ENCODE measurements at places on chromosomes 16 and 17. TPM values are rescaled to one million over a fixed set of nuclear protein-coding genes. Genes with fewer than 3 reads are reported as not detected.

DNA sequence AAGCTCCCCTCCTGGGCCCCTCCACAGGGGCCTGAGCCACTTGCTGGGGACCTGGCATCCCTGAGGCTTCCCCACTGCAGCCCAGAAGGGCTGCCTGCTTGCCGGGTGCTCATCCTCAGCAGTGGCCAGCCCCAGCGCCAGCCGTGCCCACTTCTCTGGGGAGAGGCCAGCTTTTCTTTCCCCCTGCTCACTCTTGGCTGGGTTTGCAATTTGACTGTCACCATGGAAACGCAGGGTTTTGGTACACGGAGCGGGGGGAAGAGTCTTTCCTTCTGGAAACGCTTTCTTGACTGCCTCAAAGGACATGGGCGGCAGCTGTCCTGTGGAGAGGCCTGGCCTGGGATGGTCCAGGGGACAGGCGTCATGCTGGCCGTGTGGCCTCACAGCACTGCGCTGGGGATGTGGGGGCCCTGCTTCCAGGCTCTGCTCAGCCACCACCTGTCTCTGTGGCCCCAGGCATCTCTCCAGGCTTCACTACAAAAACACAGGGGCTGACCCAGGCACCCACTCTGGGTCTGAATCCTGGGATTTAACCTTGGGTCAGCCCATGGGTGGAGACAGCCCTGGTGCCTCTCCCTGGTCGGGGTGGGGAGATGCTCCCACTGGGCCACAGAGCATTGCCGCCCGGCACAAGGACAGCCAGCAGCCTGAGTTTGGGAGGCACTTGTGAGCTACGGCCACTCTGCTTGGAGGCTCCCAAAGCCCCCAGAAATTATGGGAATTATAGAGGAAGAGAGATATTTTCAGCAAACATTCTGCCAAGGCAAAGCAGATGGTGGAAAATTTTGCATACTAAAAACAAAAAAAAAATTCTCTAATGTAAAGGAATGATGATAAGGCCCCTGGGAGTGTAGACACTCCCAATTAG lies 45.9 kb upstream of the DOC2B start:
- DNase-seq, result peak; percentile 30

Gene TNFSF13
- total RNA-seq, result 161 TPM

Gene CACNG4
- total RNA-seq, result 5.1 TPM

Gene SYCE1L
- 2.6 TPM for total RNA-seq

GRCh38 chr17:31509095-31509804 lies 117.8 kb downstream of the RAB11FIP4 start:
- DNase-seq, result no peak

GRCh38 chr17:50304781-50305404 lies 30.6 kb downstream of the TMEM92 start:
- DNase-seq, result no peak

Gene CTRB1
- total RNA-seq, result not detected

- no peak for DNase-seq
These were observed 26.1 kb downstream of the TOM1L2 start for GRCh38 chr17:17946093-17946492.

Gene ZNF287
- total RNA-seq, result 5.2 TPM

DNA sequence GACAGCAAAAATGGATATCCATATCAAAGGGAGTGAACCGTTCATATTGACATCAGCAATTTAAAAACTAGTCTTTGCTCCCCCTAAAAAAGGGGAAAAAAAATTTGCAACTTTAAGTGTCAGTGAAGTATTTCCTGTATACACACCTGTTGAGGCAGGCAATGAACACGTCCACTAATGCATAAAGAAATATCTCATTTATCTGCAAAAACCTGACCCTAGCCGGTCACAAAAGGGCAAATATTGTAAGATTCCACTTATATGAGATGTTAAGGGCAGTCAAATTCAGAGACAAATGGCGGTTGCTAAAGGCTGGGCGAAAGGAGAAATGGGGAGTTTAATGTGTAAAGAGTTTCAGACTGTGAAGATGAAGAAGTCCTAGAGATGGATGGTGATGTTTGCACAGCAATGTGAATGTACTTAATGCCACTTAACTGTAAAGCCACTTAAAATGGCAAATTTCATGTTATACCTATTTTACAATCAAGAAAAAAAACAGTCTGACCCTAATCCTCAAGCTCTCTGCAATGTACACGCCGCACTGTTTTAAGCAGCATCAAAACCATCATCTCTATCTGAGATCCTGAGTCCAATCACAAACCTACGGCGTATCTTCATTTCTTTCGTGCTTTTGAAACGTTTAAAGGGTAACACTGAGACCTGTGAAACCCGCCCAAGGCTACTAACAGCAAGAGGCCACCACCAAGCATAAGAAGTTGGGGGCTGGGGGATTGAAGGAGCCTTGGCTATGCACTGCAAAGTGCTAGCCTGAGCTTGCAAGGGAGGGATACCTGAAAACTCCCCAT lies 1.1 kb downstream of the PARN start:
- DNase-seq, result no peak

GRCh38 chr17:40242774-40243173 lies 23.7 kb downstream of the WIPF2 start:
- DNase-seq, result no peak

GRCh38 chr16:4018391-4018790 lies 97.9 kb downstream of the ADCY9 start:
- no peak for DNase-seq

Gene ZC3H18
- total RNA-seq, result 49.2 TPM

GRCh38 chr17:68861602-68862001 lies 93.6 kb downstream of the ABCA8 start:
- DNase-seq, result no peak

Gene GALR2
- total RNA-seq, result not detected

DNA sequence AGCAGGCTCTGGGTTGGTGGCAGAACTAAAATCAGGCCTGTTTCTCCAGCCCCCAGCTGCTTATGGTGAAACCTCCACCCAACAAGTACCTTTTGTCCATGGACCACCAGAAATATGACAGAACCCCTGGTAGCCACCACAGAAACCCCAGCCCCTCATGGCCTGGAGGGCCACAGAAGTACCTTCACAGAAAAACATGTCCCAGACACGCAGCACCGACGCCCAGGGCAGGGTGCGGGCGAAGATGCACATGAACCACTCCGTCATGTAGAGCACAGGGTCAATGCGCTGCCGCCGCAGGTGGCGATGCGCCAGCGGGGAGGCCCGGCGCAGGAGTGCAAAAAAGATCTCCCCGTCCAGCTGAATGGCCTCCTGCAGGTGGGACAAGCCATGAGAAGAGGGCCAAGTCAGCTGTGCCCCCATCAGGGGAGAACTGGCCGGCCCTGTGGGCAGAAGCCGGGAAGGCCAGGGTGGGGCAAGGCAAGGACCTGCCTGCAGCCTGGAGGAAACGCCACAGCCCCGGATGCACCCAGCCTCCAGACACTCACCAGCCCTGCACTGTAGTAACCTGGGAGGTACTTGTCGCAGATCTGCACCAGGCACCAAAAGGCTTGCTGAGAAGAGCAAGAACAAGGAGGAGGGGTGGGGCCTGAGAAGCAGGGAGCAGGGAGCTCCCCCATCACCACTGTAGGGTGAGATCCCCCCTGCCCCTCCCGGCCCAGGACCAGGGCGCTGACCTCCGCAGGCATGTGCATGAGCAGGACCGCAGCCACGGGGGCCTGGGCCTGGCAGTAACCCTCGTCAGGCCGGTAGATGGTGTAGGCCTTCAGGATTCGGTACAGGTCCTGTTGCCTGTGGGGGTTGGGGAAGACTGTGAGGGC lies 4.1 kb upstream of the CD2BP2 start:
- DNase-seq, result no peak

Gene CDK5R1
- 1.3 TPM for total RNA-seq

DNA sequence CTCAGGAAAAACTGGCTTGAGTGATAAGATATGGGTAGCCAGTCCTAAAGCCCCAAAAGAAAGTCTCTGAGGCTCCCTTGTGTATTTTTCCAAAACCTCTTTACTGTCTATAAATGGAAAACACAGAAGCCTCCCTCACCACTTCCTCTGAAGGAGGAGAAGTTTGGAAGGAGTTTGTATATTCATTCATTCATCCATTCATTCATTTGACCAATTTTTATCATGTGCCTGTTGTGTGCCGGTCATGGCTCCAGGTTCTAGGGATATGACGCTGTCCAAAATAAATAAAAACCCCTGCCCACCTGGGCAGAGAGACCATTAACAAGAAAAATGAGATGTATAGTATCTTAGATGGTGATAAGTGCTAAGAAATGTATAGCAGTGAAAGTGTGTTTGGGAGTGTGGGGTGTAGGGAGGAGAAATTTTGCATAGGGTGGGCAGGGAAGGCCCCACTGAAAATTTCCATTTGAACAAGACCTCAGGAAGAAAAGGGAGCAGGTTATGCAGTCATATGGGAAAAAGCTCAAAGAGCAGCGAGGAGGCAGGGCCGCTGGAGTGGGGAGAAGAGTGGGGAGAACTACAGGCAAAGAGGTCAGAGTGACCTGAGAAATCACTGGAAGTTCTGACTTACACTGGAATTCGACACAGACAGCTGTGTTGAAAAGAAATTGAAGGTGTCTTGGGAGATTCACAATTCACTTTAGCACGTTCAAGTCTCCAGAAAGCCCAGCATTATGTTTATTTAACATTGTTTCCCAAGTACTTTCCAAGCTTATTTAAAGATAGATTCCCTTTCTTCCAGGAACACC lies 6.1 kb upstream of the WIPI1 start:
- DNase-seq, result no peak

DNA sequence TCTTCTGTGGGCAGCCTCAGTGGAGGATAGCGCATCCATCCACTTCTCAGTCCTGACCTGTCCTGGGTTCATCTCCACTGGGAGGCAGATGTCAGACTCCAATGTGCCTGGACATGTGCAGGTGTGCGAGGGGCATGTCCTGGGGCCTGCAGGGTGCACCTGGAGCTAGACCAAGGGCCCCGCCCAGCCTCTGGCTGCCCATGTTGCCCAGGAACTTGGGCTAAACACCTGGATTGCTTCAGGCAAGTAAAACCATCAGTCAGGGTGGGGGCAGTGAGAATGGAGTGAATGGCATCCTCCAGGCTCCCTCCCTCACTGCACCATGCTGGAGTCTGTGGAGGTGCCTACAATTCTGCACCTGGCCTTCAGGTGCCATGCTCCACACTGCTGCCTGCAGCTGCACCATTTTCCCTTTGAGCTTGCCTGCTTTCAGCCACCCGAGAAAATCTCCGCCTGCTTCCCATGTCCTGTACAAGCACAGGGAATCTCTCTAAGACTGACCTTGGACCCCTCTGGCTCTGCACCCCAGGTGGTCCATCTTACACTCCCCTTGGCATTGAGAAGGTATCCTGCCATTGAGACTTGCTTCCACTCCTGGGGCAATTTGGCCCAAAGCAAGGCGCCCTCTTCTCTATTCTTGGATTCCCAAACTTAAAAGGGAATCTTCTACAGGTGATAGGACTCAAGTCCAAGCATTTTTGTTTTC lies 2.1 kb upstream of the MFSD6L start:
- DNase-seq, result no peak

Gene ELAC2
- total RNA-seq, result 41.0 TPM

GRCh38 chr16:51222016-51222415 lies 70.9 kb upstream of the SALL1 start:
- DNase-seq, result no peak

Gene MYH8
- total RNA-seq, result not detected

DNA sequence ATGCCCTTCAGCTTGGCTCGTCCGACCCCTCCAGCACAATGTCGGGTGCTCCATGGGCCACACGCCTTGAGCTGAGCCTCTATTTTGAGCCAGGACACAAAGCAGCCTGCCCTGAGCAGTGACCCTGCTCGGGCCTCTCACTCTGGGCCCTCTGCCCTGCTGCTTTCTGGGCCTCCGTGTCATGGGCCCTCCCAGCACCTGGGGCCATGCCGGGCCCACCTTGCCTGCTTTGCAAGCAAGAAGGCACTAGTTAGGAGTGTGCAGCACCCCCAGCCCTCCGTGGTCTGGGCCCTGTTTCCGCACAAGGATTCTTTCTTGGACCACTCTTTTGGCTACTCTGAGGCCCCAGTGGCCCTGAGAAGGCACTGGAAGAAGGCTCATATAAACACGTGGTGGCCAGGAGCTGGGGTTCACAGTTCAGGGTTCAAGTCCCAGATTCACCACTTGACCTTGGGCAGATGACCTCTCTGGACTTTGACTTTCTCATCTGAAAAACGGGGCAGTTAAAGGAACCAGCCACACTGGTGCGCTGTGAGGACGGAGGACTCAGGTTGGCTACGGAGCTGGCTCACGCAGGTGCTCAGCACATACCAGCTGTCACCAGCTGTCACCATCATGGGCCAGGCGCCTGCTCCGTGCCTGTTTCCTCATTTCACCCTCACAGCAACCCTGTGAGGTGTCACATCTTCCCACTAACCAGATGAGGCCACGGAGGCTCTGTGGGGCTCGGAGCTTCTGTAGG lies 166.0 kb upstream of the GSE1 start:
- no peak for DNase-seq

Gene C16orf90
- total RNA-seq, result not detected

- DNase-seq, result no peak
These were observed 63.0 kb downstream of the MAF start for GRCh38 chr16:79537584-79537983.

GRCh38 chr16:67150047-67150832 lies 558 bp downstream of the B3GNT9 start:
- DNase-seq, result peak; percentile 63

- no peak for DNase-seq
These were observed 20.7 kb downstream of the PIK3R6 start for GRCh38 chr17:8846768-8847211.

Gene CAPN15
- 44.3 TPM for total RNA-seq

DNA sequence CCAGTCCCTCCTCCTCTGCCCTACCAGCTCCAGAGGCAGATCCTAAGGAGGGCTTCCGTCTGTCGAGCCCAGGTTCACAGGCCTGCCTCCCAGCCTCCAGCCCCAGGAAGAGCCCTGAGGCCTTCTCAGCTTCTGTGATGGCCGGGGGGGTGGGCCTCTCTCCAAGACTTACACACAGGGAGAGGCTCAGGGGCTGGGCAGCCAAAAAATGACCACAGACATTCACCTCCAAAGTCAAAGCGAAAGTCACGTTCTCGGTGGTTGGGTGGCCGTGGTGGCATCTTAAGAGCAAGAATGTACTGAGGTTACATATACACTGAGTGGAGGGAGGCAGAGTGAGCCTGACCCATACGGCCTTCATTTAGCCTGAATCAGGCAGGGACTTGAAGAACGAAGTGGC lies 119.1 kb downstream of the CCDC182 start:
- DNase-seq, result no peak

DNA sequence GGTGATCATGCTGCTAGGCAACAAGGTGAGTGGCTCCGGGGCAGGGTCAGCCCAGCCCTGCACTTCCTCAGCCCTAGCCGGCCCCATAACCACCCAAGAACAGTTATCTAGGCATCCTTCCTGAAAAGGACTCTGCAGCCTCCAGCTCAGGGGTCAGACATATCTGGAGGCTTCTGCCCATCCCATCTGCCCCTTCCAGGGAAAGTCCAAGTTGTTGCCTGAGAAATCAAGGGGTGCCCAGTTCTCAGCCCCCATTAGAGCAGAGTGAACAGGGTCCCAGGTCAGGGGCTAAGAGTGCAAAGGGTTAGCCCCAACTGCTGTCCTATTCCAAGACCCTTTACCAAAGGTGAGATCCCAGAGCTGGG lies 4.1 kb upstream of the NHERF1 start:
- DNase-seq, result no peak

- DNase-seq, result no peak
These were observed 87.5 kb downstream of the BMERB1 start for GRCh38 chr16:15521758-15522509.

- DNase-seq, result no peak
These were observed 106.6 kb downstream of the ADAMTS18 start for GRCh38 chr16:77328274-77328673.
